Hepatic stellate cell (primary cell): ENCODE measurements at places on chromosomes 6 and 20.

- DNase-seq: no peak
Measured at GRCh38 chr20:21901470-21902275, 196.2 kb downstream of the PAX1 start.

- DNase-seq: no peak
Measured at GRCh38 chr6:3541006-3541585, 84.2 kb upstream of the SLC22A23 start.

GRCh38 chr6:67639161-67639560, 995.9 kb upstream of the ADGRB3 start:
- no peak for DNase-seq

DNA sequence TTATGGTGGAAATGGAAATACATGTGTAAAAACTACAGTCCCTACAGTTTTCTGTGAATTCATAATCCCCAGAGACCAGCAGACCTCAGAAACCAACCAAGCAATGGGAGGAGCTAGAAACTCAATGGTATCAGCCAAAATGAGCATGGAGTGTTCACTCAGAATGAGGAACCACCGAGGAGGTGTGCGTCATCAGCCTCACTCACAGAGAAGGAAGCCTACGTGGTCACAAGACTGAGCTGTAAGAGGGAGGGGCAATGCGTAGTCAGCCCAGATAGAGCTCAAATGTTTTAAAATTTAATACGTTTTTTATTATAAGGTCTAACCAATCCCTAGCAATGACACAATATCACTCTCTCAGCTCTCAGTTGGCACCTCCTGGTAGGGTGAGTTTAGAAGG, 17.4 kb downstream of the MYLK4 start:
- peak; percentile 62 for DNase-seq

DNA sequence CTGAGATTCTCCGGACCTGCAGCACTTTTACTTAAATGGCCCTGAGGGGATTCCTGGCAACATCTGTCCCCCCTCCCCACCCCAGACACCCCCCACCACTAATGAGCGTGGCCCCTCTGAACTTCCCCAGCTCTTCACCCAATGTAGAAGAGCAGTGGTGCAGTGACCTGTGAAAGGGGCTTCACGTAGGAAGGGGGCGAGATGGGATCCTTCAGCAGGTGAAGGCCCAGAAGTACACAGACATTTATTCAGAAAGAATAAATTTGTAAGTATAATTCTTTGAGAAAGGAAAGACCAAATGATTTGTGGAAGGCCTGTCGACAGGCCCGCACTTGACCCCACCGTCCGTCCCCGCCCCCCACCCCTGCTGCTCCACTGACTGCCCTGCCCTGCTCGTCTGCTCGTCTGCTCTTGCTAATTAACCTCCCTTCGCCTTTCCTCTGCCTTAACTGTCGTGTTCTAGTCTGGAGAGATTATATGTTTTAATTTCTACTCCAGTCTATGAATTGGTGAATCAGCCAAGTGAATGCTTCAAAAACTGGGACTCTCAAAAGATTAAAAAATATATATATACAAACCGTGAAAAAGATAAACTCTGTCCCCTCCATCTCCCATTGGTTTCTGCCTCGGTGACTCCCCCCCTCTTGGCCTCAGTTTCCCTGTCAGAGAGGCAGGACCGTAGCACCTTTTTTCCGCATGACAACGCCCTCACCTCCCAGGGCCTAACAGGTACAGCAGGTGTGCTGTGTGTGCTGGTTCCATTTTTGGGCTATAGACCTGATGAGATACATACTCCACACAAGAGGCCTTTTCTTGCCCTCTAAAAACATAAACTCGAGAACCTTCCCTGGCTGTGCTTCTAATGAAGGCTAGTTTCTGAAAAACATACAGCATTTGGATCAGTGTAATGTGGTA, 49.2 kb downstream of the GNAS start:
- no peak for DNase-seq

GRCh38 chr6:81962198-81962597, 209.7 kb upstream of the TENT5A start:
- no peak for DNase-seq

GRCh38 chr6:139920027-139920775, 545.8 kb upstream of the CITED2 start:
- no peak for DNase-seq

GRCh38 chr6:149230712-149231460, 86.6 kb upstream of the TAB2 start:
- DNase-seq: no peak

- DNase-seq: no peak
Measured at GRCh38 chr6:119210596-119210995, 132.1 kb upstream of the FAM184A start.

DNA sequence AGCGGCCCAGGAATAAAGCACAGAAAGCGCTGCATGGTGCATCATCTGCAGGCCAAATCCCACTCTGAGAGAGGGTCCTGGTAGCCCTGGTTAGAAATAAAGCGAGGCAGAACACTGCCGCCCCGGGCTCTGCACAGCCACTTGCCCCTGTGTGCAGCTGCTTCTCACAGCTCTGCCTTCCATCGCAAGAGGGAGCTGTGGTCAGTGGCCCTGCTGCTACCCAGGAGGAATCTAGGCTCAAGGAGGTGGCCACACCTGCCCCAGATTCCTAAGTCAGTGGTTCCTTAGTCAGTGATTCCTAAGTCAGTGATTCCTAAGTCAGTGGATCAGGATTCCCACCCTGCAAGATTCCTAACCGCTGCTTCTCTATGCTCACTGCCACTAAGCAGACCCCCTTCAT, 8.8 kb downstream of the CDH4 start:
- no peak for DNase-seq

- DNase-seq: no peak
Measured at GRCh38 chr20:33444797-33445560, 1.4 kb upstream of the SNTA1 start.

DNA sequence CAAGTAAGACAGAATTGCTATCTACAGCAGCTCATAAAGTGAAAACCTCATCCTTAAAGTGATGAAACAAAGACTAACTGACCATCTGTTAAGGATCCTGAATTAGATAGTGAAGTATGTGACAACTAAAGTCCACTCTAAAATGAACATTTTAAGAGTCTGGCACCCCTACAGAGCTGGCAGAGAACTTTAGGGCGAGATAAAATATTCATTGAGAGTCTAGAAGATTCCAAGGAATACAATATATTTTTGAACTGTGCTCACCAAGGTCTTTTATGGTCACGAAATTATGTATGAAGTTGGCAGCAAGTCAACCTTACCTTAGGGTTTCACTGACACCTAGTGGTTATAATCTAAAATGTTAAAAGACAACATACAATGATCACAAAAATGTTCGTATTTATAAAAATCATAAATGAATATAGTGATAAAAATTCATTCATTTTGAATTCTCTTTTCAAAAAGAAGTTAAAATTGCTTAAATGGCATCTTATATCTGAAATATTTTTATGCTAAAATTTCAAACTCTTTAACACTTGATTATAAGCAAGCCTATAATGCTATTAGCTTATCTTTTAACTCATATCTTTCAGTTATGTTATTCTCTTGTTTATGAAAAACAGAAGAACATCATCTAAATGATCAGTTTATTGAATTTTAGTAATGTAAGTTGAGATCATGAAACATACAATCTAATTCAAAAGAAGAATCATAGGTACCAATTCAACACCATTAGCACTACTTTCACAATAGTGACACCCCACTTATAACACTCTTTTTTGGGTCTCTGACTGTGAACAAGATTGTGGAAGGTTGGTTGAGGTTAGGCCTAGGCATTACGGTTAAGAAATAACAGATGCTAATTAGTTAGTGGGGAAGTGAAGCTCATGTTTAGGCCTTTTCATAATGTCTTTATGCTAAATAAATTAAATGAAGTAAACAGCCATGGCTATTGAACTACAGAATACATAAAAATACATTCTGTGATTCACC, 27.5 kb downstream of the RSPH3 start:
- DNase-seq: peak; percentile 19

GRCh38 chr20:47546184-47547033, 44.7 kb downstream of the NCOA3 start:
- peak; percentile 68 for DNase-seq

GRCh38 chr6:154995254-154996015, at the start of gene TIAM2:
Gene TIAM2, plus strand, starts transcription at chr6:154995315. Its CDS starts 133,909 bp downstream, at chr6:155129224.
- DNase-seq: peak; percentile 54

DNA sequence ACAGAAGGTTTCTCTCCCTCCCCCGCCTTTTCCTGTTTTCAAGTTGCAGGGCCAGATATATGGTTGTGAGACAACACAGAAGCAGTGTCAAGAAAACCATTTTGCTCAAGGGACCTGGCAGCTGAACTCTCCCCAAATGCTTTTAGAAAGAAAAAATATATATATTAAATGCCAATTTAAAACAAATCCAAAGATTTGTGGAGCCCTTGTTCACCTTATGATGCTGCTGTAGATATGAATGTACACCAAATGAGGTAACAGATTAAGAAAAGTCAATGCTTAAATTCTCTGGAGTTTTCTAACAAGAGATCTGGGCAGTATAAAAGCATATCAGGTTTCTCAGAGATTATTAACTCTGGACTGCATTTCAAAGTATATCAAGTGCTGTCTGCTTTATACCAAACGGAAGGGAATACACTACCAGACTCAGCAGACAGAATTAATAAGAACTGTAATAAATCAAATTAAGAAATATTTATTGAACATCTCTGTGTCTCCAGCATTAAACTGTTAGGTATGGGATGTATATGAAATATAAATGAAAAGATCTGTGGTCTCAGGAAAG, 357.5 kb downstream of the HDGFL1 start:
- no peak for DNase-seq

GRCh38 chr20:50280851-50281655, 90.4 kb downstream of the CEBPB start:
- DNase-seq: no peak

GRCh38 chr6:100465701-100466409, 1.1 kb upstream of the SIM1 start:
- DNase-seq: no peak

DNA sequence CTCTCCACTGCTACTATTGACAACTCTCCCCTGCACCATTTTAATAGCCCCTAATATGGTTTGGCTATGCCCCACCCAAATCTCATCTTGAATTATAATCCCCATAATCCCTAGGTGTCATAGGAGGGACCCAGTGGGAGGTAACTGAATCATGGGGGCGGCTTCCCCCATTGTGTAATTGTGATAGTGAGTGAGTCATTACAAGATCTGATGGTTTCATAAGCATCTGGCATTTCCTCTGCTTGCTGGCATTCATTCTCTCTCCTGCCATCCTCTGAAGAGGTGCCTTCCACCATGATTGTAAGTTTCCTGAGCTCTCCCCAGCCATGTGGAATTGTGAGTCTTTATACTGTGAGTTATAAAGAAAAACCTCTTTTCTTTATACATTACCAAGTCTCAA, 74.1 kb upstream of the TCF21 start:
- DNase-seq: no peak

- no peak for DNase-seq
Measured at GRCh38 chr6:71454056-71454455, 165.4 kb downstream of the OGFRL1 start.

DNA sequence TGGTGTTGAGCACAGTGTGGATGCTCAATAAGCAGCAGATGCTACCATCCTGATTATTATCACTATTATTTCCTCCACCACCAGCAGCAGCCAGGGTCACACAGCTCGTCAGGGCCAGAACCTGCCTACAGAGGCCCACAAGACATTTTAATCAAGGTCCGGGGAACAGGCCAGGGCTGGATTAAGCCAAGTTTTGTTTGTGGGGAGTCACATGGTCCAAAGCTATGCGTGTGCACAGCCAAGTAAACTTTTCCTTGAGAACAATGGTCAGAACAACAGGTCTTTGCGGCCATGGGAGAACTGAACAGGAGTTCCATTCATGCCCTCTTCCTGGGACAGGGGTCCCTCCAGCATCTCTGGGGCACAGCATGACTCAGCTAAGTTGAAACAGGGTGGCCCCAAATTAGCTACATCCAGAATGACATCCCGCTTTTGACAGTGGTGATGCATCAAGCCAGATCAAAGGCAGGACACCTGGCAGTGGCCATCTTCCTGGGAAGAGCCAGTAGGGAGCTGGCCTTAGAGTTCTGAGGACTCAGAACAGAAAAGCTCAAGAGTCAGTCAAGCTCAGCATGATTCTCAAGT, 11.7 kb downstream of the SNTA1 start:
- DNase-seq: no peak

DNA sequence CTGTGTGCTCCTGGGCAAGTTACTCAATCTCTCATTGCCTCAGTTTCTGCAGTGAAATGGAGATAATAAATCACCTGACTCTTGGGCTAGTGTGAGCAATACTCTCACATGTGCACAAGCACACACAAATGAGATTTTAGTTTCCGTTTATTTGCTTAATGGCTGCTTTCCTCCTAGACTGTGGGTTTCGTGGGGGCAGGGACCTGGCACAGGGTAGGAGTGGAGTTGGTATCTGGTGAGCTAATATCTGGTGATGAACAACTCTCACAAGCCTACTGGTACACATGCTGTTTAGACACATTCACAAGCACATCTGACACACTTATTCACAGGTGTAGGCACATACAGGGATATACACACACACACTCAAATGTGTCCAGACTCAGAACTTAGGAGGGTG, 73.8 kb downstream of the TOX2 start:
- DNase-seq: no peak

- DNase-seq: no peak
Measured at GRCh38 chr6:150844371-150844770, 21.1 kb upstream of the MTHFD1L start.
